Lung (tissue), 17 donors: ENCODE measurements at places on chromosomes 1 and 21. TPM values are rescaled to one million over a fixed set of nuclear protein-coding genes. Genes with fewer than 3 reads are reported as not detected.

GRCh38 chr1:69911301-69911801, 294.0 kb downstream of the LRRC40 start:
- no peak for DNase-seq
- H3K4me1 ChIP-seq = peaks cover 13% of the 10 kb centered on the region
- H3K4me3 ChIP-seq = no peak overlapping the region
- no peaks in the 10 kb centered on the region for H3K36me3 ChIP-seq
- no peaks in the 10 kb centered on the region for H3K27me3 ChIP-seq

DNA sequence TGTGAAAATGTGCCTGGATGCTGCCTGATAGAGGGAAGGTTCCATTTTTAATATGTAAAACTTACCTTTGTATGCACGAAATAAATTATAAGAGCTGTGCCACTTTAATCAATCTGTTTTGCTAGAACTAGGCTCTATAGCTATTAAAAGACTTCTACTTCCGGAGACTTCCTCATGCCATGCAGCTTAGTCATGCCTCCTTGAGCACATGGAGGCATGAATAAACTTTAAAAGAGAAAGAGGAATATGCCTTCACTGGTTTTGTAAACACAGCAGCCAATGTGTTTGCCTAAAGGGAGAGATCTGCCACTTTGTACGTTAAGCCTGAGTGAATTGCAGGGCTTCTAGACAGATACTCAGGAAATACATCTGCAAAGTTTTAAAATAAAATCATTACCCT, 604.6 kb downstream of the LRRIQ3 start:
- H3K36me3 ChIP-seq = no peaks in the 10 kb centered on the region
- peak; percentile 20 for DNase-seq
- H3K27me3 ChIP-seq = no peaks in the 10 kb centered on the region

DNA sequence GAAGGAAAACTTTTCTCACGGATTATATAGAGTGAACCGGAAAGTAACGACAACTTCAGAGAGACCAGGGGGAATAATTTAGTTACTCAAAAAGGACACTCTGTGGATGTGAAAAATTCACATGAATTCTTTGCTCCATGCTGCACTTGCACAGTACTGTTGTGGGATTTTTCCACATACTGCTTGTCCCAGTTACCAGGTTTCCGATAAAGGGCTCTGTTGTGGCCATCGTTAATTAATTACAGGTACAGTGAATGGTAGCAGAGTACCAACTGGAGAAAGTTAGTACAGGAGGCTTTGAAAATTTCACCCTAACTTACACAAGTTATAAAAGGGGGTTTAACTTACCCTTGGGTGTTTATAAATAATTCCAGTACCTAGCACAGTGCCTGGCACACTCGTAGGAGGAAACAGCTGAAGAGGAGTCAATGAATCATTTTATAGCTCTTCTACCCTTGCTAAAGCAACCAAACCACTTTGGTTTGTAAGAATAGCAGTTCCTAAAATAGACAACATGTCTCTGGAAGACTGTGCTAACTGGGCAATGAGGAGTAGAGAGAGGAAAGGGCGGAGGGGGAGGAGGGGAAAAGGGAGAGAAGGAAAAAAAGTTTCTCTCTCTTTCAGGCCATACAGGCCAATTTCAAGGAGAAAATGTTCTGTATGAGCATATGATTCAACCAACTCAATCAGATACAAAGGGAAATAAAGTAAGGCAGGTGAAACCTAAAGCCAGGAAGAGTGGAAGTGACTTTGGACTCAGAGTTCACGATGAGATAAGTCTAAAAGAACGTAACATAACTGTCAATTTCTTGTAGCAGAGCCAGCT, 98.3 kb upstream of the MAGI3 start:
- no peak overlapping the region for H3K4me3 ChIP-seq
- H3K27me3 ChIP-seq = no peaks in the 10 kb centered on the region
- no peaks in the 10 kb centered on the region for H3K4me1 ChIP-seq
- DNase-seq = no peak
- no peaks in the 10 kb centered on the region for H3K36me3 ChIP-seq
- no peak overlapping the region for H3K27ac ChIP-seq

- no peak overlapping the region for H3K4me3 ChIP-seq
- DNase-seq = peak; percentile 16
- peaks cover 2% of the 10 kb centered on the region for H3K4me1 ChIP-seq
- no peak overlapping the region for H3K27ac ChIP-seq
Observed at GRCh38 chr1:98325646-98326440, 335.7 kb upstream of the SNX7 start.

- peak within 1 kb of the TSS; percentile 26 for H3K4me3 ChIP-seq
- H3K4me1 ChIP-seq = peaks cover 4% of the 10 kb centered on the region
- peak; percentile 64 for DNase-seq
- no peaks in the 10 kb centered on the region for H3K36me3 ChIP-seq
- H3K27ac ChIP-seq = peak within 1 kb of the TSS; percentile 68
Observed at GRCh38 chr1:24186993-24187790, at the start of gene IFNLR1. IFNLR1 (minus strand) TSS chr1:24187289; CDS start chr1:24187248, 41 bp downstream.

DNA sequence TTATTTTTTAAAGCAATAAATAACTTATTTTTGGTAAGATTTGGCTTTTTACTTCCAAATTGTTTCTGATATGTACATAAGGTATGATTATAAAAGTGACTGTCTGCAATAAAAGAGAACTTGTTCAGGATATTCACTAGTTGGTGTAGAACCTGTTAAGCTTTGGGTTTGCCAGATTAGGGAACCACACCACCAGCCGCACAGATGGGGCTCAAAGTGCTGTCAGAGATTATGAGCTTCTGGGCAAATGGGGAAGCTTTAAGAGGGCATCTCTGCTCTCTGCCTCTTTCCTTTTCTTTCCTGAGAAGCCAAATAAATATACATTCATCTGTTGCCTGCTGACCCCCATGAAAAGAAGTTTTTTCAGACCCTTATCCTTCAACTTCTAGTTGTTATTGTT, 25.4 kb downstream of the IVNS1ABP start:
- no peak overlapping the region for H3K4me3 ChIP-seq
- H3K36me3 ChIP-seq = peaks cover 8% of the 10 kb centered on the region
- H3K27ac ChIP-seq = no peak overlapping the region
- H3K27me3 ChIP-seq = no peaks in the 10 kb centered on the region
- H3K4me1 ChIP-seq = no peaks in the 10 kb centered on the region

The PHLDA3 gene
- total RNA-seq = 73.2 TPM

The ECM1 gene
- 1.2 TPM for total RNA-seq
